ENCODE measurements at places on chromosomes 5 and 9.

DNA sequence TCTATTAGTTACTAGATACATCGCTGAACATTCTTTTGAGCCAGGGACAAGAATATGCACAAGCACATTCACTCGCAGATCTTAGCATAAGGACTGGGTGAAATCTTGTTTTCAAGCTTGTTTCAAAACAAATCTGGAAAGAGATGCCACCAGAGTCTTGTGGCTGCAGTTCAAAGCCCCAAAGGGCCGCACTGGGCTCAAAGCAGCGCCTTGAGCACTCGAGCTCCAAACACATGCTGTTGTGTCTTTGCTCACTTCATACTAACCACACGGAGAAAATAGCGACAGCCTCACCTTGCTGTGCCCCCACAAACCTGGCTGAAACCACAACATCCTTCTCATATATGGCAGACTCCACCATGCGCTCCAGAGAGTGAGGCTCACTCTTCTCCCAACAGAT, 34.2 kb upstream of the IL7R start:
- DNase-seq = no peak

- no peak for DNase-seq
Observed at GRCh38 chr5:108634617-108635288, 112.9 kb upstream of the FER start.

DNA sequence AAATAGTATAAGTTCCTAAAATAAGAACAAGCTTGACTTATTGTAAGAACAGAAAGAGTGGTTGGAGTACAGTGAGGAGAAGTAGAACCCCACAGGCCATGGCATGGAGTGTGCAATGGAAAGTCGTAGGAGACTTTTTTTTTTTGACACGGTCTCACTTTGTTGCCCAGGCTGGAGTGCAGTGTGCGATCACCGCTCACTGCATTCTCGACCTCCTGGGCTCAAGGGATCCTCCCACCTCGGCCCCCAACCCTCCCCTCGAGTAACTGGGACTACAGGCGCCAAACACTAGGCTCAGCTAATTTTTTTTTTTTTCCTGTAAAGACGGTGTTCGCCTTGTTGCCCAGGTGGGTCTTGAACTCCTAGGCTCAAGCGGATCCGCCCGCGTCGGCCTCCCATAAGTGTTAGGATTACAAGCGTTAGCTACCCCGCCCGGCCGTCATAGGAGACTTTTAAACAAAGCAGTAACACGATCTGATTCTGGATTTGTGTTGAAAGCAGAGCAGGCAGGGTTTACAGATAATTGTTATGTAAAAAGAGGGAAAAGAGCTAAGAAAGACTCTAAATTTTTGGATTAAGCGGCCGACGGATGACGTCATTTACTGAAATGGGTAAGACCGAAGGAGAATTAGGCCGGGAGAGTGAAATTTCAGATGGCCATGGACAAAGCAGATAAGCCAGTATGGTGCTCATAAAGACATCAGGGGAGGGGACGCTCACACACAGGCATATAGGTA, 752 bp downstream of the TSTD2 start:
- peak; percentile 65 for DNase-seq

GRCh38 chr9:130854835-130855234, 19.8 kb downstream of the ABL1 start:
- DNase-seq = no peak

GRCh38 chr9:20683351-20684034, 566 bp upstream of the FOCAD start:
- peak; percentile 46 for DNase-seq

DNA sequence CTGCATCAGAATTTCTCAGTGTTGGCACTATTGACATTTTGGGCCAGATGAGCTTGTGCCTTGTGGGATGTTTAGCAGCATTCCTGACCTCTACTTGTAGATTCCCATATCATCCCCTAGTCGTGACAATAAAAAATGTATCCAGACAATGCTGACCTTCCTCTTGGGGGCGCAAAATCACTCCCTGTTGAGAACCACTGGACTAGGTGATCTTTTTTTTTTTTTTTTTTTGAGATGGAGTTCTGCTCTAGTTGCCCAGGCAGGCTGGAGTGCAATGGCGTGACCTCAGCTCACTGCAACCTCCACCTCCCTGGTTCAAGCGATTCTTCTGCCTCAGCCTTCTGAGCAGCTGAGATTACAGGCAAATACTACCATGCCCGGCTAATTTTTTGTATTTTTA, 22.6 kb downstream of the STXBP1 start:
- DNase-seq = no peak

- DNase-seq = no peak
Observed at GRCh38 chr5:158133369-158133768, 274.4 kb upstream of the CLINT1 start.

DNA sequence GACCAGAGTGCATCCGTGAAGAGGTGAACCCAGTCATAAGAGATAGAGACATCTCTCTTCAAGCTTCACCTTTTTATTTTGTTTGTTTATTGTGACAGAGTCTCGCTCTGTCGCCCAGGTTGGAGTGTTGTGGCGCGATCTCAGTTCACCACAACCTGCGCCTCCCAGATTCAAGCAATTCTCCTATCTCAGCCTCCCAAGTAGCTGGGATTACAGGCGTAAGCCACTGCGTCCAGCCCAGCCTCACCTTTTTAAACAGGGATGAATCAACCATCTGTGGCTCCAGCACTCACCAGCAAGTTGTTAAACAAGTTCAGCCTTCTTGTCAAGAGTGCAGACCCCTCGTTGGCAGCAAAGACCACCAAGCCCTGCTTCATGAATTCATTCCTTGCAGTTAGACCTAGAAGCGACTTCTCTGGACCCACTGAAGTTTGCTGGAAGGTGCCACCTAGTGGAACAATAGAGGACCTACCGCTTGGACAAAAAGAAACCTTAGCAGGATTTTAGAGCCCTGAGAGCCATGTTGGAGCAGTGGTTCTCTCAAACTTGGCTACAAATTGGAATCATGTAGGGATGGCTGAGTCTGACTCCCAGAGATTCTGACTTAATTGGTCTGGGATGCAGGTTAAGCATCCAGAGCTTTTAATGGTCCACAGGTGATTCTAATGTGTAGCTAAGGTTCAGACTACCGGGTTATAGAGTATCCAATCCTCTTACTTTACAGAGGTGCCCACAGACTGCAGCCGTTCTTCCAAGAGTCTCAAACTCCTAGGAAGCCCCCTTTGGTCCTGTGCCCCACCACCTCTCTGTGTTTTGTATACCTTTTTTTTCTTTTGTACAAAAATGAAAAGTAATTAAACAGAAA, 10.5 kb upstream of the GALNT10 start:
- DNase-seq = peak; percentile 75

DNA sequence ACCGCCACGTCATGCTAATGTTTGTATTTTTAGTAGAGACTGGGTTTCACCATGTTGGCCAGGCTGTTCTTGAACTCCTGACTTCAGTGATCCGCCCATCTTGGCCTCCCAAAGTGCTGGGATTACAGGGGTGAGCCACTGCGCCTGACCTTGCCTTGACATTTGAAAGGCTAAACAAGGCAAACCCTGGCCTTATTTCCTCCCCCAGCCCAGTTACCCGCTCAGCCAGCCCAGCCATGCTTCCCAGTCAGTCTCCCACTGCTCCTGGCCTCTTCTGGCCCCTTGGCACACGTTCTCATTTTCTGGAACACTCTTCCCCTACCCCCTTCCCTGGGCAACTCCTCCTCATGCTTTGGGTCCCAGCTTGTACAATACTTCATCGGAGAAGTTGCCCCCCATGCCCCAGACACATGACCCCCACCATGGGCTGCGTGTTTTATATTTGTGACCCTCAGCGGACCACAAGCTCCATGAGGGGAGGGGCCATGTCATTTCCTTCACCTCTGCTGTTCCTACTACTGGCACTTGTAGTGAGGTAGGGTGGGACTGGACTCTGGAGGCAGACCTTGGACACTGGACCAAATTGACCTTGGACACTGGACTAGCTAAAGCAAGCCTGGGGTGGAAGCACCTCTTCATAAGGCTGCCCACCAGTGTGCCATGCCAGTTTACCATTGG, 94.4 kb upstream of the IER5L start:
- no peak for DNase-seq

DNA sequence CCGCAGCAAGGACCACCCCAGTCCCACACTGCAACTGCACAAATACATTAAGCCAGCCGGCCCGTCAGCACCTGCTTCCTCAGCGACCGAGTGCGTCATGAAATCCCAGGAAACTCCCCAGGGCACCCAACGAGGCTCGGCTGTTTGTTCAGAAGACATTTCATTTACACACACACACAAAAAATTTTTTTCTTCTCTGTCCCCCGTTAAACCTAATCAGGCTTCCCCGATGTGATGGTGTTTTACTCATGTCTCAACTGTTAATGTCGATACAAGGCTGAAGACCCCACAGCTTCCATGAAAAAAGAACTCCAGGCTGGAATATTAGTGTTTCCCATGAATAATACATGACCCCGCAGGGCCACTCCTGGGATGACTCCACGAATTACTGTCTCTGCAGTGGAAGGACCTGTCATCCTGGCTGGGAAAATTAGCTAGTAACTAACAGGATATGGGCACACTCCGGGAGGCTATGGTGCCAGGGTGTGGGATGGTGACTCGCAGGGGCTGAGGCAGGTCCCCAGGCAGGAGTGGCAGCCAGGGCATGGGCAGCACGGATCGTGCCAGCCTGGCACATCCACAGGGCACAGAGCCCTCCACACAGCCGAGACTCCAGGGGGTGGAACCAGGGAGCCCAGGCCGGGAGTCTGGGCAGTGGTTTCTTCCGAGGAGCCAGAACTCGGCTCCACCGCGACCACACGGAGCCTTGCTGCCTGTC, 102.4 kb downstream of the VAV2 start:
- peak; percentile 10 for DNase-seq

- no peak for DNase-seq
Observed at GRCh38 chr5:149988126-149988525, 12.3 kb downstream of the TIGD6 start.

- DNase-seq = no peak
Observed at GRCh38 chr5:111379391-111379816, 132.9 kb downstream of the STARD4 start.

DNA sequence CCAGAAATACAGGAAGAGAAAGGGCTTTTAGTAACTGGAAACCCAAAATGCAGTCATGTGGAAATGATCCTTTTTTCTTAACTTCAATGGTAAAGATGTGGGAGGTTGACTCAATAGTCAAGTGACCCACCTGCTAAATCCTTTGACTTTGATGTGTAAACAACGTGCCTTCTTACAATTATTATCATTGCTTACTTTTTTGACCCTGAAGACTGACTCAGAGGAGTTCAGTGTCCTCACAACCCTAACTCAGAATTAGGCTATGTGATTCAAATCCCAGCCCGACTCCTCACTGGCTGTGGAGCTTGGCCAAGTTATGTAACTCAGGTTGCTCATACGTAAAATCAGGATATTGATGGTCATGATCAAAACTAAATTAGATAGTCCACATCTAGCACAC, 27.9 kb downstream of the ANXA1 start:
- no peak for DNase-seq

DNA sequence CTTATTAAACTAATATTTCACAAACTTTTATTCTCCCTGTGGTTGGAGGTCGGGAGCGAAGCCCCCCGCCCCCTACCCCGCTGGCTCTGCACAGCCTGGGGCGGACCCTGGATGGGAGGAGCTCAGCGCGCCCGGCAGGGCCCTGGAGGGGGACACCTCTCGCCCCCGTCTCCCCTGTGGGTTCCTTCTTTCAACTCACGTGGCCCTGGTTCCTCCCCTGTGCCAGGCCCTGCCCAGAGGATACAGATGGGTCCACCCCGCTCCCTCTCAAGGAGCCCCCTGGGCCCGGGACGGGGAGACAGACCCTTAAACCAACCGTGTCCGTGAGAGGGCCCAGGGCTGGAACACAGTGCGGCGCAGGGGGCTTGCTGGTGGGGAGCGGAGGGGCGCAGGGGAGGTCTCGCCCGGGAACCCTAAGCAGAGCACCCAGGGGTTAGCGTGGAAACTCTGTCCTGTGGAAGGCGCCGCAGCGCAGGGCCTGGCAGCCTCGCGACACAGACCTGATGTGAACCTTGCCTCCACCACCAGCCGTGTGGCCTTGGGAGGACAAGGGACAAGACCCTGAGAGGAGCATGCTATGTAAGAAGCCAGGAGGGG, 103.7 kb upstream of the MVB12B start:
- DNase-seq = no peak

DNA sequence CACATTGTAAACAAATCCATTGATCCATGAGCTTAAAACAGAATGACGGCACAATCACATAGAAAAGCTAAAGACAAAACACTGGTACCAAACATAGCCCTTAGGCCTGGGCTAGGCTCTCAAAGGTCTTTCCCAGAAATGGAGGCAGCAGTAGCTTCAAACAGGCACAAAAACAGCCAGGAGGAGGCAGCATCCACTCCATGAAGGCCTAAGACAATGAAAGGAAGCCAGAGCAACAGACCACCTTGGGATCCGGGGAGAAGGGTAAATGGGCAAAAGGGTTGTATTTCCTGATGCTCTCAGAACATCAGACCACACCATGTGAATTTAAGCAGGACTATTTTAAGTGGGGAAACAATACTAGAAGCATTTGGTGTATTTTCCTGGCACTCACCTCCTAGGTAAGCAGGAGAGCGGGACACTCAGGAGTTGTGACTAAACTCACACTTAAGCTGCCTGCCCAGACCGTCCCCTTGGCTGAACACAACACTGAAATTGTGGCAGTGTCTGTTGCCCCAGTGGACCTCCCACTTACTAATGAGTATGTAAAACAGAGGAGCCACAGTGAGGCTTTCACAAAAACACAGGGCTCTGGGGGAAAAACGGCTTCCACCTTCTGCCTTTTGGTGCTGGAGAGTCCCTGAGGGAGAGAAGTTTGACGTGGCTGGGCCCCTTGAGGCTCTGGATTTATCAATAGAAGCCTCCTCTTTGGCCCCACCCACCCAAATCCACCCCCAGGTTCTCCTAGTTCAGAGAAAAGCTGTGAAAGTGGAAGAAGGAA, 11.9 kb downstream of the GNPDA1 start:
- no peak for DNase-seq

GRCh38 chr5:91245074-91245452, 138.1 kb downstream of the ARRDC3 start:
- no peak for DNase-seq

DNA sequence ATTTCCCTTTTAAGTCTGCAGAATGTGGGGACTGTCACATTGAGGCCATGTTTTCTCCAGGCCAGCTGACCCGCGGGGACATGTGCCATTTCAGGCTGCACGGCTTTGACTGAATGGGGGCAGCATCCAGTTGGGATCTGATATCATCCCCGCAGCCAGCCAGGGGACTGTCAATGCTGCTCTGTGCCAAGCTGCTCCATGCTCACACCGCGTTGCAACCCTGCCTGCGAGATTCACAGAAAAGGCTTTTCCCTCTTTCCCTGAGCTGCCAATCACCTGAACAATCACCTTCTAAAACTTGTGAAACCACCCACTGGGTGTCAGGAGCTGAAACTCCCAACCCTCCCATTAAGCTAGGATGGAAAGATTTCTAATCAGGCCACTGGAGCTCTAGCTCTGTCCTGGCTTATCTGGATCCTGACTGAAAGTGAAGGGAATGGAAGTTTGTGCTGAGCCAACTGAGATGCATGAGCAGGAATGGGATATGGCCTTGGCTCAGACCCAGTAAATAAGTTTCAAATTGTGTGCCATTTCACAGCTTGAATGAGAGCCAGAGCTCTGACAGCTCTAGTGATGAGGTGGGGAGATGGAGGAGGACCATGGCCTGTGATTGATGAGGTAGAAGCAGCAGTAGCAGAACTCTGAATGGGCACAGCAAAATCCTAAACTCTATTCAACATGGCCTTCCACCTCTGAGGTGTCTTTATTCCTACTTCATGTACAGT, 34.5 kb upstream of the ZNF366 start:
- peak; percentile 32 for DNase-seq

- no peak for DNase-seq
Observed at GRCh38 chr5:1820926-1821325, 19.7 kb downstream of the NDUFS6 start.

- DNase-seq = no peak
Observed at GRCh38 chr5:9468060-9468388, 77.9 kb downstream of the SEMA5A start.

All from midbrain (tissue), 1 donor.